ENCODE measurements at places on chromosomes 1 and 21.

DNA sequence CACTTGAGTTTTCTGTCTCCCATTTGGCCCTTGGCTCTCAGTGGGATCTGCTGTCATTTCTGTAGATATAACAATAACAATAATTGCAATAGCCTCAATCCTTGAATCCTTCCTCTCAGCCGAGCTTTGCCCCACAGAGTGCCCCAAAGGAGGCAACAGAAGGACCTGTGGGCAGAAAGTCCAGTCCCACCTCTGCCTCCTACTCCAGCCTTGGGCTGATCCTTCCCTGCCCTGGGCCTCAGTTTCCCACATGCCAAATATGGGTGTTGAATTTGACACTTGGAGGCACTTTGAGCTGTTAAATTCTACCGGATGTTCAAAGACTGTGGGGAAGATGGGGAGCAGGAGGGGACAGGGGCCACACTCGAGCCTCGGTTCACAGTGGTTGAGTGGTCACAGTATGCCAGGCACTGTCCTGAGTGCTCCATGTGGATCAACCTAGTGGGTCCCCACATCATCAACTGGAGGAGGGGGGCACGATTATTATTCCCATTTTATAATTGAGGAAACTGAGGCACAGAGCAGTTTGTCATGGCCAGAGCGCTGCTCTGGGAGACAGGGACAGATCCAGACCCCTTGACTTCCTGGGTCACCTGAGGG lies 307.1 kb downstream of the MATN1 start:
- no peak for DNase-seq

DNA sequence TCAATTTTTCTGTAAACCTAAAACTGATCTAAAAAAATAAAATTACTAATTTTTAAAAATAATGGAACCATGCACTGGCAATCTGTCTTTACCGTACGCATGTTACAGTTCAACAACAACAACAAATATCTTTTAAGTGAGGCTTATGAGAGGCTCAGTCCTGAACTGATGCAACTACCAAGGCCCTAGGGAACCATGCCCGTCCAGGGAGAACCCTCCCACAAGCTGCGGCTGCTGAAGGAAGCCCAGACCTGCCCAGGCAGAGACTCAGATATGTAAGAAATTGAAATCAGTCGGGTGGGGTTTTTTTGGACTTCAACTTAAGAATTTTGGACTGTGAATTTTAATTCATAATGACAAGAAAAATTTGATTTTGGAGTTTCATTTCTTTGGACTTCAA lies 91.1 kb downstream of the NPHP4 start:
- no peak for DNase-seq

- no peak for DNase-seq
Observed at GRCh38 chr1:245008761-245009160, 144.4 kb upstream of the HNRNPU start.

- no peak for DNase-seq
Observed at GRCh38 chr1:226349081-226349480, 40.1 kb upstream of the LIN9 start.

GRCh38 chr1:202279806-202280205 lies 61.9 kb downstream of the UBE2T start:
- DNase-seq: no peak

- DNase-seq: peak; percentile 75
Observed at GRCh38 chr1:27527890-27528817, 38.2 kb upstream of the WASF2 start.

- no peak for DNase-seq
Observed at GRCh38 chr1:76254104-76255030, 179.8 kb downstream of the ST6GALNAC3 start.

DNA sequence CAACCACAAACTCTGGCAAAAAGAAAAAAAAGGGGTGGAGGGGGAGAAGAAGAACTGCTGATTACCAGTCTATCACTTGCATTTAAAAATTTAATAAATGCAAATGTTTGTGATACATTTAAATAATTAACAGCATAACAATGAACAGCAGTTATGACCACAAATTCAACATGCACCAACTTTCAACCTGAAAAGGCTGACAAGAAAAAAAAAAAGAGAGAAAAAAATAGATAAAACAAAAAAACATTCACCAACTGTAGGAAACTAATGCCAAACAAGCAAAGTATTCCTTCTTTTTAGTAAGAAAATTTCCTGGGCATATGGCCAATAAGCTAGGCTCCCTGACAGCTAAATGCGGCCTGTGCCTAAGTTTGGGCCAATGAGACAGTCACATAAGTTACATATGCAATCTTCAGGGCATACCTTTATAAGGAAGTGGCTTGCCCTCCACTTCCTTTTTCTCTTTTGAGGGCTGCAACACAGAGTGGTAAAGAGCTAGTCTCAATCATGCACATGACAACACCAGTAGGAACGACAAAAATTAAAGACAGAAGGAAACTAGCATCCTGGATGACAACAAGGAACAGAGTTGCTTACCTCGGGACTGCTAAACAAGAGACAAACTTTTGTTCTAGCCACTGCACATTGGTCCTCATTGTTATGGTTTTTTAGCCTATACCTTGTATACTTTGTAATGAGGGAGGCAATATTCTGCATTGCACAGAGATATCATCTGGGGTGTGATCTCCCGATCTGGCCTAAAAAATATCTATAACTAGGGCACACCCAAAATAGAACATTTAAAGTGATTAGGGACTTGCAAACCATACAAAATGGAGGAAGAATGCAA lies 24.2 kb upstream of the PHTF1 start:
- peak; percentile 26 for DNase-seq

DNA sequence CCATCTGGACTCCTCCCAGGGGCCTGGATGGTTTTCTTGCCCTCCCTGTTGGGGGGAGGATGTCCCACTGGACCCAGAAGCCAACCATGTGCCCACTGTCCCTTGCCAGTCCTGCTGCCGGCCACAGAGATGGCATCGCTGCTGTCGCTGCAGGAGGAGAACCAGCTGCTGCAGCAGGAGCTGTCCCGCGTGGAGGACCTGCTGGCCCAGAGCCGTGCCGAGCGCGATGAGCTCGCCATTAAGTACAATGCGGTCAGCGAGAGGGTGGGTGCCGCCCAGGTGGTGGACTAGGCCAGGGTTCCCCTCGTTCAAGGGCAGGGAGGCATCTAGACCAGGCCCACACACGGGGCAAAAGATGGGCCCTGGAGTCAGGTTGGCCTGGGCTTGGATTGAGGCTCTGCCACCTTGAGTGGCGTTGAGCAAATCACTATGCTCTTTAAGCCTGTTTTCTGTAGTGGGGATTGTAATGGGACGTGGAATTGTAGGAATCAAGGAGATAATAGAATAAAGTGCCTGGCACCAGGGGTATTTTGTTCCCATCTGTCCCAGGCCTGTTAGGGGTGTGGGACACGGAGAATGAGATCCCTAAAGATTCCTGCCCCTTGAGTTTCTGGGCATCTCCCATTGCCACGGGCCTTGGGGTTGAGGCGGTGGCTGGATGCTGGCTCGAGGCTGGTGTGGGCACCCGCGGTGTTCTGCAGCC lies 2.6 kb downstream of the CROCC start:
- DNase-seq: no peak

- DNase-seq: no peak
Observed at GRCh38 chr1:36738245-36738644, 255.5 kb upstream of the CSF3R start.

DNA sequence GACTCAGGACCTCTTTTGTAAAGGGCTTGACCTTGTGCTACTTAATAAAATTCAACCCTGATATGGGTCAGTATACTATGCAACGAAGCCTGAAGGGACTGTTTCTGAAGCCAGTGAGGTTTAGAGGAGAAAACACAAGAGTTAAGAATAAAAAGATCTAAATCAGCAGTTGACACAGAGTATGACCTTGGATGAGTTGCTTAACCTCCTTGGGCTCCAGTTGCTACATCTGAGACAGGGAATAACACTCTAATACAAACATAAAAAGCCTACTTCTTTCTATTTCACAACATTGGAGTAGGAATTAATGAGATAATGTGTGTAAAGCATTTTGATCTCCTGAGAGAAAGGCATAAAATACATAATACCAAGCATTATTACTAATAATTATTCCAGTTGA lies 882.4 kb upstream of the ADGRL2 start:
- DNase-seq: no peak

- no peak for DNase-seq
Observed at GRCh38 chr1:244104309-244105060, 53.4 kb downstream of the ZBTB18 start.

DNA sequence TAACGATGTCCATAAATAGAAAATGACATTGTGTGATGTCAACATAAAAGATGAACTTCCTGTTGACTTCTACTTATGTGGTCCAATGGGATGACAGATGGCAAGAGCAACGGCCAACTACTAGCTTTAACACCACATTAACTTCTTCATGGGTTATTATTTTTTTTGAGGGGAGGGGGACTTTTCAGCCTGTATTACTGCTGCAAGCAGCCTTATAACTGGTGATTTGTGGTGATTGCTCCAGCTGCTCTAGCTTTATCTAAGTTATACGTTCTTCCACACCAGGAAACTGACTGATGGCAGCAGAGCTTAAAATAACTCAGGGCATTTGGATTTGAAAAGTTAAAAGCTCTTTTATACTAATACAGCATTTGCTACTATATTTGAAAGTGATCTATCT lies 228.8 kb upstream of the B3GALT2 start:
- DNase-seq: no peak

DNA sequence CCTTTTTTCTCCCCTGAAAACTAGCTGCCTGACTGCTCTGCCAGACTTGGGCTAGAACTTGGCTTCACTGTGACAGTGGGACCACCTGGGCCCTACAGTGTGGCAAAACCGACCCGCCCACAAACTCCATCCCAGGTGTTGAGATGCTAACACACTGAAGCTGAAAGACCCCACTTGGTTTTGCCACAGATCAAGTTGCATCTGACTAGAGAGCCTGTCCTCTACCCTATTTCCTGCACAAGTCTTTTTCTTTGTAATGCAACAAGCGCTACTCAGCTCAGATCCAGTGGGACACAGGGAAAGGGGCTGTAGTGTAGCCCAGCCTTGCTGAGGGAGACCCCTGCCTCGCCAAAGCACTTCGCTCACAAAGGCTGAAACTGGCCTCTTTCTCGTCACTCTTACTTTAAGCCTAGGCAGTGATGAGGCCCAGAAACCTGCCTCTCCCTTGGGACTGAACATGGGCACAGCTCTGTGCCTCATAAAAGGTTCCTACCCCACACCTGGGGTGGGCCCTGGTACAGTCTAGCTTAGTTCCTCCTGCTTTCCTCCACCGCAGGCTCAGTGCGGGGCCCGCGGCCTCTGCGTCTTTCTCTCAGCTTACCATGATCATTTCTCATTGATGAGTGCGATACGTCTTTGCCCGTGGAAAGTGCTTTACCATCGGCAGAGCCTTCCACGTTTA lies 9.7 kb downstream of the ALPL start:
- DNase-seq: peak; percentile 57

DNA sequence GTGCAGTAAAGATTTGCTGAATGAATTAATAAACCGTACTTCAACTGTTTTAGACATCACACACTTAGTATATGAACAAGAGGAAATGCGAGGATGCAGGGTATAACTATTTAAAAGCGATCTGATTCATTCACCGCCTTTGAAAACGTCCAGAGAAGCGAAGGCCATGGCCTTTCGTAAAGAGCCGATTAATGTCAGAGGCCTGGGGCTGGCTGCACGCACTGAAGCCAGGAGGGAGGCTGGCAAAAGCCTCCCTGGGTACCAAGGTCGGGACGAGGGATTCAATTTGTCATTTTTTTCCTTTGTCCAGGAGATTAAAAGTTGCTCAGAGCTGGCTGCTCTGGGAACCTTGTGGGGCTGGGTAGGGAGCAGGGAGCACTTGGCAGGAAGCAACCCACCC lies 307.4 kb downstream of the NPHP4 start:
- DNase-seq: no peak

- DNase-seq: peak; percentile 59
Observed at GRCh38 chr1:54125386-54126070, 27.3 kb downstream of the CDCP2 start.

DNA sequence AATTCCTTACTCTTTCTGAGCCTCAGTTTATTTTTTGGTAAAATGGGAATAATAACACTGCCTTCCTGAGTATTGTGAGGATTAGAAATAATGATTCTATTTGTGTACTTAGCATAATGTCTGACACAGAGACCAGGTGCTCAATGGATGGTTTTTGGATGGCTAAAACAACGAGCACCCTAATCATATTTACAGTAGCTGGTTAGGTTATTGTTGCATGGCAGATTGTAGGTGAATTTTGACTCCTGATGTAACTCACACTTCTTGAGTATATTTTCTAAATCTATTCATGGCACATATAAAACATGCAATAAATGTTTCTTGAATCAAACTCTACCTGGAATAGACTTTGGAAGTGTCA lies 11.9 kb upstream of the DUSP10 start:
- DNase-seq: no peak

DNA sequence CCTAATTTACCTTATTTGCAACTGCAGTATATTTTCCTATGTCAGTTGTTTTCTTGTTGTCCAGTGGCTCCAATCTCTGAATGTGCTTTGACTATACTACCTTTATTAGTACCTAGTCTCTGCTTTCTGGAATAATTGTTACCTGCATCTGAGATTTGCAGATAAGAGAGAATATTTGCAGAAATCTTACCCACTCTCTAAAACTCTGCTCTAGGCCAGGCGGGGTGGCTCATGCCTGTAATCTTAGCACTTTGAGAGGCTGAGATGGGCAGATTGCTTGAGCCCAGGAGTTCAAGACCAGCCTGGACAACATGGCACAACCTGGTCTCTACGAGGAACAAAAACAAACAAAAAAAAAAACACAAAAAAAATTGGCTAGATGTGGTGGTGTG lies 2.0 kb upstream of the SYDE2 start:
- DNase-seq: no peak

DNA sequence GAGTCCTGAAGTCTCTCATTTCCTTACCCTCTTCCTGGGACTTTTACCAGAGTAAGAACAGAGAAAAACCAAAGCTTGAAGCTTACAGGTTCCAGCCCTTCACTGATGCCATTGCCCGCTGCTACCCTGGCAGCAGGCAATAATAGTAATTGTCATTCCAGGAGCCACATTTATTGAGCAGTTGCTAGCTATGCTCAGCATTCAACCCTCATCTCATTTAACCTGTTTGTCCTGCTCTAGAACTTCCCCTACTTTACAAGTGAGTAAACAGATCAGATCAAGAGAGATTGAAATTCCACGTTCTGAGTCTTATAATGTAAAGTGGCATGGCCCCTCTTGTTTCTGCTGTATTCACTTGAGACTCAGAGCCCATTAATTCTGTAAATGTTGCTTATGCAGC lies 80.4 kb downstream of the ATP1A1 start:
- no peak for DNase-seq

DNA sequence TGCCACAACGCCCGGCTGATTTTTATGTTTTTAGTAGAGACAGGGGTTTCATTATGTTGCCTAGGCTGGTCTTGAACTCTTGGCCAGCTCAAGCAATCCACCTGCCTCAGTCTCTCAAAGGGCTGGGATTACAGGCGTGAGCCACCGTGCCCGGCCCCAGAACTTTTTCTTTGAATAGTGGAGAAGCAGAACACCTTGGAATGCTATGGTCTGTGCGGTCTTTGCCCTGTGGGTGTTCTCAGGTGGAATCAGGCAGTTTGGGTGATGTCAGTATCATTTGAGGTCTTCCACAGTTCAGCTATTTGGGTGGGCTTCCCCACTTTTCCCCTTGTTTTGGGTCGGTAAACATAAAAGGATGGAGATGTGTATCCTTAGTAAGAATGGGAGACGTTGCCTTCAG lies 17.6 kb downstream of the CAMTA1 start:
- DNase-seq: no peak

GRCh38 chr21:36104317-36105300 lies 30.3 kb upstream of the CBR3 start:
- DNase-seq: no peak

Measured in iPS-NIHi11 (cell line).